Stimulated activated CD8-positive, alpha-beta memory T cell treated with anti-CD3 and anti-CD28 coated beads, Interleukin-4, amount 100 ng/mL, for 1 hour (primary cell): ENCODE measurements at places on chromosomes 12 and 14.

GRCh38 chr12:113860950-113861349 is 105.2 kb downstream of the RBM19 start:
- no peak for DNase-seq

DNA sequence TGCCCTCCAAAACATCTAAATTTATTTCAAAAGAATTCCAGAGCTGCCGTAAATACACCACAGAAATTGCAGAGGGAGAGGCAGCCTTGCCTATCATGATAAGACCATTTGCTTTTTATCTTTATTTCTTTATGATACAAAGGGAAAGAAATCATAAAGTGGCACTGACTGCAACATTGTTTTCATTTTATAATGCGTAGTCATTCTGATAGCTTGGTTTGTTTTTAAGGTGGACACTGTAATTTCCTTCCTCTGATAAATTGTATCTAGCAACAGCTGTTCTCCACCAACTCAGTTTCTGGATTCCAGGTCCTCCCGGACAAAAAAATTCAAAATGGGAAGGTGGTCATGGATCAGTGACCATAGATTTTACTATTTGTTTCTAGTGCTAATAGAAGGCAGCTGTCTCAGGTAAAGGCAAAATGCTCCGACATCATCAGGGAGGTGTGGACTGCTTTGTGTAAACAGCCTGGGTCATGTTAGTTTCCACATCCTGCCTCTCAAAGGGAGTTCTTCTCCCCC is 623 bp upstream of the TSPAN8 start:
- no peak for DNase-seq

GRCh38 chr12:38160318-38161122 is 156.1 kb upstream of the ALG10B start:
- no peak for DNase-seq

GRCh38 chr14:29664515-29664914 is 263.1 kb downstream of the PRKD1 start:
- DNase-seq = no peak

DNA sequence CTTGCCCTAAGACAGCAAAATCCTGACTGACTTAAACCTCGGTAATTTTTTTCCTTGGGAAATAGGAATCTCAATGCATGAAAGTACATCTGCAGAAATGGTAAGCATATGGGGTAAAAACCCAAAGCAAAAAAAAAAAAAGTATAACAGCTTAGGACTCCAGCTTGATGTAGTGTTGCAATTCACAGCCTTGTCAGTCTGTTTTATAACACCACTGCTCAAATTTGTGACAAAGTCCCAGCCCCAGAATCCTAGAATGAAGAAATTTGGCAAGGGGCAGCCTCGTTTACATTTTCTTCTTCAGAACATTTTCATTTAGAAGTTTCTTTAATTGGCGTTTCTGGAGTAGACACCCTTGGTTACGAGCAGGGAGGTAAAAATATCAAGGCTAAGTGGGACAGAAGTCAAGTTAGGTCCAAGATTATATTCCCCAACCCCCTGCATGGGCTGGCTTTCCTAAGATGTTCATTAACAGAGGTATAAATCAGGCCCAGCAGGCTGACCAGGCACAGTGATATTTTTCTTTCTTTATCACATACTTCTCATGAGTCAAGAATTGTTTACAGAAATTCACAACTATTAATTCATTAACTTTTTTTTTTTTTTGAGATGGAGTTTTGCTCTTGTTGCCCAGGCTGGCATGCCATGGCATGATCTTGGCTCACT is 424.0 kb downstream of the RMST start:
- no peak for DNase-seq

GRCh38 chr14:40003773-40004172 is 571.5 kb upstream of the FBXO33 start:
- DNase-seq = no peak

DNA sequence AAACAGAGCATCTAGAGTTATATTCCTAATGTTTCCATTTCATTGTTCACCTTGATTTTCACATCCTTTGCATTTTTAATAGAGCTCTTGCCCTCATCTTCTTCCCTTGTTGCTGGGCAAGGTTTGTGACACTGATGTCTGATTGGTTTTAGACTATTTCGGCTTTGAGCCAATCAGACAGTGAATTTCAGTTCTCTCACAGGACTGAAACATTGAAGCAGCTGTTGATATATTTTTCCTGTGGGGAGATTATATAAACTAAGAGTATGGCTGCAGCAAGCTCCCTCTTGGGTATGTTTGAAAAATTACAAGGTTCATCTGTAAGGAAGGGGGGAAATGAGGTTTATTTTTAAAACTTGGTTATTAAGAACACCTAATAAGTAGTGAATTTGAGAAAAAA is 51.2 kb downstream of the ATF7IP start:
- no peak for DNase-seq

GRCh38 chr12:107351713-107352112 is 258.4 kb upstream of the CRY1 start:
- no peak for DNase-seq

GRCh38 chr14:37114002-37114401 is 58.4 kb downstream of the SLC25A21 start:
- DNase-seq = no peak

DNA sequence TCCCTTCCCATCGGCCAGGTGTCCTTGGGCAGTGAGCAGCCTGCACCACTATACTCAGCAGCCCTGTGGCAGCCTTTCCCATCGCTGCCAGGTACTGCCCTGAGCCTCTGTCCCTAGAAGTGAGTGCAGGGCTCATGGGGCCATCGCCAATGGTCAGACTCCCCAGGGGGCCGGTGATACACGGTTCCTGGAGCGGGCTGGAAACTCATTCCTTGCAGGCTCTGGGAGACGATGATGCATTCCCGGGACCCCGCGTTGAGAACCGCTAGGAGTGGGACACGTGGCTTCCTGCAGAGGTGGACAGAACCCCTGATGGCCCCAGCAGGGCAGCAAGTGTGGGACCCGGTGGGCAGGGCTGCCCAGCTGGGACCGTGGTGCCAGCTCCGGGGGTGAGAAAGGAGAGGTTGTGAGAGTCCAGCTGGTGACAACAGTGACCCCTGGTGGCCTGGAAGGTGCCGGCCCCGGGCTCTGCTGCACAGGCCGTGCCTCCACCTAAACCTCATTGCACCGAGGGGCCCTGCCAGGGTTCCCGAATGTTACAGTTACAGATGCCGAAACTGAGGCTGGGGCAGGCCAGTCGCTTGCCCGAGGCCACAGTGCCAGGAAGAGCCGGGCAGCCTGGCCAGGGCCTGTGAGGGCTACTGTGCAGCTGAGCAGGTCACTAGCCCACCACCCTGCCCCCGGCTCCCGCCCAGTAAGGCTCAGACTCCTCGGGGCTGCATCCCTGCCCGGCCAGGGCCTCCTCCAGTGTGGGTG is 33.8 kb downstream of the FBRSL1 start:
- peak; percentile 47 for DNase-seq

DNA sequence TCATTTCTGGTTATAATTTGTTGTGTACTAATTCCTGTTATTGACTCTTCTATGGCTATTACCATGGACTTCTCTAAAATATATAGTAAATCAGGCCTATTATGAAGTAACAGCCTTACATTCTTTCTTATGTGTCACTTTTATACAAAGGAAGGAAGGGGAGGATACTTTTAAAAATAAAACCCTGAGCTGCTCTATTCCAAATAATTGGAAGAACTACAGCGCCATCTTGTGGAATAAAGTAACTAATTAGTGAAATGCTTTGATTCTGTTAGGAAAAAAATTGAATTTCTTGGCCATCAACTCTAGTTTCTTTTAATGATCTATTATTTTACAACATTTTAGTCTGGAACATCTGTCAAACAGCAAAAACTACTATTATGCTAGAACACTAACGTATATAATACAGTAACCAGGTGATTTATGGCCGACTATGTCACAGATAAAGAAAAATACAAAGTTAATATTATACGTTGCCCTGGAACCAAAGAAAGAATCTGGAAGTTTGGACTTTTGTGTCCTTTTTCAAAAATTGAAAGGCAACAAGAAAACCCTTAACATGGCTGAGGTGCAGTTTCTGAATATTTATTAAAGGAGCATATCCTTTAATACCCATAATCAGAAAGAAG is 55.0 kb upstream of the NELL2 start:
- no peak for DNase-seq

DNA sequence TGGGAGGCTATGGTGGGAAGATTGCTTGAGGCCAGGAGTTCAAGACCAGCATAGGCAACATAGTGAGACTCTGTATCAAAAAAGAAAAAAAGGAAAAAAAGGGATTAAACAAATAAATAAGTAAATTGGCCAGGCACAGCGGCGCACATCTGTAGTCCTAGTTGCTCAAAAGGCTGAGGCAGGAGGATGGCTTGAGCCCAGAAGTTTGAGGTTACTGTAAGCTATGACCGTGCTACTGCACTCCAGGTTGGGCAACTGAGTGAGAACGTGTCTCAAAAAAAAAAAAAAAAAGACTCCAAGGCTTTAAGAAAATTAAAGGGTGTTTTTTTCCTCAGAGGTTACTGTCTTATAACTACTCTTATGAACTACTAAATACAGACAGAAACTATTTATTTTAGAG is 11.7 kb downstream of the BEST3 start:
- no peak for DNase-seq

GRCh38 chr14:73026845-73027542 is at the start of gene ZFYVE1:
Gene ZFYVE1, minus strand, starts transcription at chr14:73027106. Its CDS starts 2,598 bp downstream, at chr14:73024508.
- DNase-seq = peak; percentile 80

GRCh38 chr12:1318327-1319031 is 275.9 kb downstream of the FBXL14 start:
- DNase-seq = no peak

DNA sequence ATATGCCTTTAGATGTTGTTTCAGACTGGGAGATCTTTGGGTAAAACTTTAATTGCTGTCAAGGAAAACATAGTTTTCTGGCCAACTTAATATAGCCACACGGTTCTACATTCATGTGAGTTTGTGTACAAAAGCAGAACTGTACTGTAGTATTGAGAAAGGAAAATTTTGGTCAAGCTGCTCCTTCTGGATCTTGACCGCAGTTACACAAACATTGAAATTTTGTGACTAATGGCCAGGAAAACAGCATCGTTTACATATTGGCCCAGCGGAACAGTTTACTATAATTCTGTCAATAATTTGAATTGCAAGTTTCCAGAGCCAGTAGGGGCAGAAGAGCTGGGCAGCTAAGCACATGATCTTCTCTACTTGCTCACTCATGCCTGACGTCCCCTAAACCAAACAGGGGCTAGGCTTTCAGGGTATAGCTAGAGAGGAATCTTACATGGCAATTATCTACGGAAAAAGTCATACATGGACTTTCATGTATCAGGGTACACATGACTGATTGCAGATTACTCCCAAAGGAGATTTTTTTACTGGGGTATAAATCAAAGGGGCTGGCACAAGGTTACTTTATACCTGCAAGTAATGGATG is 11.4 kb upstream of the ART4 start:
- no peak for DNase-seq

GRCh38 chr14:66045572-66046021 is 440.6 kb upstream of the CCDC196 start:
- DNase-seq = no peak

- DNase-seq = no peak
Observed at GRCh38 chr12:47316609-47317049, 236.9 kb upstream of the AMIGO2 start.

- no peak for DNase-seq
Observed at GRCh38 chr12:1879633-1880032, 38.8 kb downstream of the CACNA2D4 start.

- no peak for DNase-seq
Observed at GRCh38 chr14:84707830-84708229, 822.1 kb upstream of the FLRT2 start.

DNA sequence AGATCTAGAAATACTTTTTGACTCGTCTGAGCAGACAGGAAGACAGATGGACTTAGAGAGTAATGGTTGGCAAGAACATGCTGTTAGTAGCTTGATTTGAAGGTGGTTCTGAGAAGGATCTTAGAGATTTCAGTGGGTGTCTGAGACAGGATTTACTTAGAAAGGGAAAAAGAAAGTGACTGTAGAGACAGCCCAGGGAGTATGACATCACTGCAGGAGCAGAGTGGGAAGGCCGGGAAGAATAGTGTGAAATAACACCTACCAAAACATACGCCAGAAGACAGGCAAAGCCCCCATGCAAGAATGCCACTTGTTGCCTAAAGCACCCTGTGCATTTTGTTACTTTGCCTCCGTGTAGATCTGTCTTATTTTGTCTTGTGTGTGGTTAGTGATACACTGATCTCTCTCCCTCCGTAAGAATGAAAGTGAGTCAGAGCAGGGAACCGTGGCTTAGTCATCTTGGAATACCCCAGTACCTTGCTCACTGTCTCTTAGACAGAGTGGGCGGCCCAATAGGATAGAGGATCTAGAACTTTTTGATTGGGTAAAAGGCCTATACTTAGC is 161.3 kb upstream of the IFNG-AS1 start:
- DNase-seq = no peak

- DNase-seq = no peak
Observed at GRCh38 chr14:65356327-65356836, 56.1 kb upstream of the FUT8 start.

- no peak for DNase-seq
Observed at GRCh38 chr12:6535960-6536847, 1.9 kb downstream of the GAPDH start.

- no peak for DNase-seq
Observed at GRCh38 chr12:8018666-8019581, 13.6 kb upstream of the FOXJ2 start.

DNA sequence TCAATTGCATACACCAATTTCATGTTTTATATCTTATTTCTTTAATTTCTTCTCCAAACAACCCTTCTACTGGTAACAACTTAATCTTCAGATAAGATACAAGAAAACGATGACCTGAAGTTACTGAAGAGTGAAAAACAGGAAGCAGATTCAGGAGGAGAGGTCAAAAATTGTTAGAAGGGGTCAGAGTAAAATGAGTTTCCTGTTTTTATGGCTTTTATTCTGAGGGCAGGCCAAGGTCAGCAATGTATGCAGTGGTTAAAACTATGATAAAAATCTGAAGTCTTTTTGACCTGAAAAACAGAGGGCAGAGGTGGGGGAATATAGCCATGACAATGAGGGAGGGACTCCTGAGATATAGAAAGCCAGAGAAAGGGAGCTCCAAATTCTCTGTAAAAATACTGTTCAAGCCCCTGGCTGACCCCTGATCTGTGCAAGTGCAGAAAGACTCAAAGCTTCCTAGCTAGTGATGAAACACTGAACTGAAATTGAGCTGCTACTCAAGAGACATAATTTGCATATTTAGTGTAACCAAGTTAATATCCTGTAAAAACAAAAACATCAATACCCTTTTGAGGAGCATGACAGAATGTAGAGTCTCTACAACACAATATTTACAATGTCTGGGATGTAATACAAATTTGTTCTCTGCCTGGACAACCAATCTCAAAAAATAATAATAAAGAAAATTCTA is 514.3 kb upstream of the SEL1L start:
- DNase-seq = no peak

- no peak for DNase-seq
Observed at GRCh38 chr12:110107369-110108281, 16.5 kb upstream of the IFT81 start.

- DNase-seq = no peak
Observed at GRCh38 chr12:66252771-66253170, 49.5 kb upstream of the HELB start.

- no peak for DNase-seq
Observed at GRCh38 chr14:58815794-58816193, 178.0 kb downstream of the DACT1 start.

GRCh38 chr14:93011650-93012325 is 88.8 kb downstream of the CHGA start:
- no peak for DNase-seq

GRCh38 chr12:117279606-117280005 is 81.8 kb downstream of the NOS1 start:
- no peak for DNase-seq

- no peak for DNase-seq
Observed at GRCh38 chr14:51093371-51094281, 1.3 kb downstream of the TRIM9 start.
